CD4-positive, alpha-beta T cell treated with Interleukin-6 at 100 ng/mL for 8 hours (primary cell): ENCODE measurements at places on chromosomes 5 and 9.
A peak's percentile ranks its signal among the peaks of the same experiment; 100 is the strongest.

GRCh38 chr5:143749581-143750205 lies 62.3 kb upstream of the HMHB1 start:
- no peak for DNase-seq

DNA sequence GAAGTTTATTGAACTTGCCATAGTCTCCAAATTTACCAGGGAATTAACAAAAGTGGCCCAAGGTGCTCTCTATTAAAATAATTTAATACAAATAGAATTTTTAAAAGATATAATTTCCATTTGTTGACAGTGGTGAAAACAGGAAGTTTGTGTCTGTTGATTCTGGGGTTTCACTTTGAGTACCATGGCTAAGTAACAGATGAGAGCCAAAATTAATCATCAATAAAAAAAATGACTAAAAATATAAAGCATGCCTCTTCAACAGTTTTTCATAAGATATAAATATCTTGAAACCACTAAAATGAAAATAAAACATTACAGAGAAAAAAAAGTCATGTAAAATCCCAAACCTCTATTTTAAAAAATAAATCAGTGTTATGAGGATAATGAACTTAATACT lies 49.8 kb downstream of the SGCD start:
- no peak for DNase-seq

- no peak for DNase-seq
Measured at GRCh38 chr9:107214915-107215314, 68.2 kb upstream of the RAD23B start.

DNA sequence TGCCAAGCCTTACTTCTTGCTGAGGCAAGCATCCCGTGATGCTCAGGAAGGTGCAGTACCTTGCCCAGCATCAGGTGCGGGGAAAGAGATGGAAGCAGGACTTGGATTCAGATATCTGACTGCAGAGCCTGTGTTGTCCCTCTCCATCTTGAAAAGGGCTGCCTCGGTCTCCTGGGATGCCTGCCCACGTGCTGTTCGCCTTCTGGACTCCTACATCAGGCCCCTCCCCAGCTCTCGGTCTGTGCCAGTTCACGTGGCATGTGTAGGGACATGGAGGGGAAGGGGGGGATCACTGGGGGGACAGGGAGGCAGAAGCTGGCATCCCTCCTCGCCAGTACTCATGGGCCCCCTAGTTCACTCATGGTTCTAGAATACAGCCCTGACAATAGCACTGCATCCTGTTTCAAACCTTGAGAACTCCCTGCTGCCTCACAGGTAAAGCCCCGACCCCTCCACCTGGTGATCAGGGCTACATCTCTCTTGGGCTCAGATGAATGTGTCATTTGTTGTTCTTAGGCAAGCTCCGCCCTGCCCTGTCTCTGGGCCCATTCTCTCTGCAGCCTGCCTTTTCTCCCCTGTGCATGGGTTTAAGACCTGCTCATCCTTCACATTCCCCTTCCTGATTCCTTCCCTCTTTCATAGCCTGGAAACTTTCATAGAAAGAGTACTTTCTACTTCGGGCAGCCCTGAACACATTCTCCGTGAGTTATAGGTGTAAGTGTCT lies 38.9 kb upstream of the SLC25A51 start:
- no peak for DNase-seq

DNA sequence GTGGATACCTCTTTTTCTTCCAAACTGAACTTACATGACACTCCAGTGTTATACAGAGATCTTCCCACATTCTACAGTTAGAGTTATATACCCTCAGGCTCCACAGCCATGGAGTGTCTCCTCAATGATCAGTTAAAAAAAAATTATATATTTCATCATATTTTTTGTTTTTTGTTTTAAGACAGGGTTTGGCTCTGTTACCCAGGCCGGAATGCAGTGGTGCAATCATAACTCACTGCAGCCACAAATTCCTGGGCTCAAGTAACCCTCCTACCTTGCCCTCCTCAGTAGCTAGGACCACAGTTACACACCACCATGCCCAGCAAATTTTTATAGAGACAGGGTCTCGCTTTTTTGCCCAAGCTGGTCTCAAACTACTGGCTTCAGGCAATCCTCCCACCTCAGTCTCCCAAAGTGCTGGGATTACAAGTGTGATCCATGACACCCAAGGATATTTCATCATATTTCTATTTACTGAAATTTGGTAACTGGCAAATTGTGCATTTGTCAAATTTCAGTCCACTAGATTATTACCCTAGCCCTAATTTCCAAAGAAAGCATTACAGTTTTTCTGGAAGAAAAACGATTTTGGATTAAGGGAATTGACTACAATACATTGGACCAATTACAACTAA lies 18.1 kb upstream of the SCAI start:
- DNase-seq, result no peak

- DNase-seq, result no peak
Measured at GRCh38 chr9:83444110-83444509, 94.1 kb downstream of the FRMD3 start.

GRCh38 chr9:133430244-133430643 lies 8.1 kb downstream of the ADAMTS13 start:
- no peak for DNase-seq

DNA sequence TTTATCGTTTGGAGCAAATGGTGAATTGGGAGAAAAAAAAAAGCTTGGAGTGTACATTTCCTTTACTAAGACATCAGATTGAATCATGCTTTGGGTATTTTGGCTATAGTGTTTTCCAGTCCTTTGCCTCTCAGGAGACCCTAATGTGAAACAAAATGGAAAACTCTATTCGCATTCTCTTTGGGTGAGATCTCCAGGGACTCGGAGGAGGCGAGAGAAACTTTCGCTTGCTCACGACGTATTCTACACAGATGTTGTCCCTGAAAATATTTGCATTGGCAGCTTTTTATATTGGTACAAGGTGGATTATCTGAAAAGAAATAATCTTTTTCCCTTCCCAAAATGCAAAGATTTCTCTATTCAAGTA lies 1240.1 kb upstream of the WWC1 start:
- DNase-seq, result no peak

- DNase-seq, result no peak
Measured at GRCh38 chr5:112977440-112977861, 853 bp downstream of the DCP2 start.

DNA sequence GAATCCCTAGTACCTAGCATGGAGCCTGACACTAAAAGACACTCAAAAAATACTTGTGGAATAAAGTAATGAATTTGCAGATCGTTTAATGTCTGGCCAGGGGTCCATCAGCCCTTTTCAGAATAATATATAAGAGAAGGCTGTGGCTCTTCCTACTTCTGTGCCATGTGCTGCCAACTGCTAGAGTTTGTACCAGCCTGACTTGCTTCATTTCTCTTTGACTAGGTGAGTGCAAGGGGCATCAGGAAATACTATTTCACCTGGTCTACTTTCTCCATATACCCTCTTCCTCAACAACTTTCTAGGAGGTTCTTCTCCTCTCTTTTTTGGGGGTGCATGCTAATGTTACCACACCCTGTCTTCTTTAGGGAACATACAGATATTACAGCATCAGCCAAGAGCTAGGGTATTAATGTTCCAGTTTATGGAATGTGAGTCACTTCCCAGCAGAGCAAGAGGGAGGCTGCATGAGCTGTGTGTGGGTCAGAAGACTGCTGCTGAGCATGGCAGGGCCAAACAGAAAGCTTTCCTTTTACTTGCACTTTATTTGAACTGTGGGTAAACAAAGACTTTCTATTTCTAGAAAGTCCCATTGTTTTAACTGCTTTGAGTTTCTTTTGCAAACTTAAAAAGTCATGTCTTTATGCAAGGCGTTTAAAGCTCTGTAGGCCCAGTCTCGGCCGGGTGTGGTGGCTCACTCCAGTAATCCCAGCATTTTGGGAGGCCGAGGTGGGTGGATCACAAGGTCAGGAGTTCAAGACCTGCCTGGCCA lies 158.9 kb downstream of the ADAMTSL1 start:
- no peak for DNase-seq

DNA sequence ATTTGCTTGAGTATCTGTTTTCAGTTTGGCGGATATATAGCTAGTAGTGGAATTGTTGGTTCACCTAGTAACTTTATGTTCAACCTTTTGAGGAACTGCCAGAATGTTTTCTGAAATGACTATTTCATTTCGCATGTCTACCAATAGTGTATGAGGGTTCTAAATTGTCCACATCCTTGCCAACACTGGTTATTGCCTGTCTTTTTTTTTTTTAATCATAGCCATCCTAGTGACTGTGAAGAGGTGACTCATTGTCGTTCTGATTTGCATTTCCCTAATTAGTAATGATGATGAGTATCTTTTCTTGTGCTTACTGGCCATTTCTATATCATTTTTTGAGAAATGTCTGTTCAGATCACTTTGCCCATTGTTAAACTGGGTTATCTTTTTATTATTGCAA lies 52.5 kb downstream of the PRLR start:
- no peak for DNase-seq

- DNase-seq, result peak; percentile 9
Measured at GRCh38 chr9:37329576-37329975, 92.9 kb upstream of the GRHPR start.

DNA sequence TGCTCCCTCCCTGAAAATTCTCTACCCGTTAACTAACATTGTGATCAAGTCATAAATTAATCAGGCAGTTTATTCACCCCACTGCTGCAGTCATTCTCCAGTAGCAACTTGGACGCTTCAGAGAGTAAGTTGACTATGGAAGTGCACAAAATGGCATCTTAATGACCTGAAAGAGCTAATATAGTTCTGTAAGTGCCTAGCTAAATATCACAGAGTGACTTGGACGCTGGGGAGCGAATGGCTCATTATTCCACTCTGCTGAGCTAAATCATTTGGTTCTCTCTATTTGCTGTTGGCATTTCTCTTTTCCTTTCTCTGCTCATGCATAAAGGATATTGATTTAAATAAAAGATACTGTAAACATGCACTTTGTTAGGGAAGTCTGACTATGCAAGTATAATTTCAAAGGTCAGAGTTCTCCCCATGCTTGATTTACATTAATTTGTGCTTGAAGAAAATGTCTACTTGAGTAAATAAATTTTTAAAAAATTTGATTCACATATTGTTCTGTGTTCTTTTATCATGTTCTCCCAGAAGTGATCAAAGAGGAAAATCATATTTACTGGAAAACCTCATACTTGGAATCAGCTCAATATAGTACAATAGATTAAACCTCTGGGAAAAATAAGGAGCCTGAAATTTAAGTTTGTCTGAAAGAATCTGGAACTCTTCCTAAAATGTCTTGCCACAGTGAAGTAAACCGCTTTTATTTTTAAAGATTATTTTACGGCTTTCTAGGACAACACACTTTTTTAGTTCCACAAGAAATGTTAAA lies 169.5 kb upstream of the HAPLN1 start:
- DNase-seq, result no peak

- no peak for DNase-seq
Measured at GRCh38 chr9:9747787-9748186, 865.0 kb downstream of the PTPRD start.

GRCh38 chr5:57442080-57442839 lies 40.4 kb downstream of the ACTBL2 start:
- no peak for DNase-seq

- no peak for DNase-seq
Measured at GRCh38 chr9:119252671-119253299, 116.5 kb downstream of the BRINP1 start.

DNA sequence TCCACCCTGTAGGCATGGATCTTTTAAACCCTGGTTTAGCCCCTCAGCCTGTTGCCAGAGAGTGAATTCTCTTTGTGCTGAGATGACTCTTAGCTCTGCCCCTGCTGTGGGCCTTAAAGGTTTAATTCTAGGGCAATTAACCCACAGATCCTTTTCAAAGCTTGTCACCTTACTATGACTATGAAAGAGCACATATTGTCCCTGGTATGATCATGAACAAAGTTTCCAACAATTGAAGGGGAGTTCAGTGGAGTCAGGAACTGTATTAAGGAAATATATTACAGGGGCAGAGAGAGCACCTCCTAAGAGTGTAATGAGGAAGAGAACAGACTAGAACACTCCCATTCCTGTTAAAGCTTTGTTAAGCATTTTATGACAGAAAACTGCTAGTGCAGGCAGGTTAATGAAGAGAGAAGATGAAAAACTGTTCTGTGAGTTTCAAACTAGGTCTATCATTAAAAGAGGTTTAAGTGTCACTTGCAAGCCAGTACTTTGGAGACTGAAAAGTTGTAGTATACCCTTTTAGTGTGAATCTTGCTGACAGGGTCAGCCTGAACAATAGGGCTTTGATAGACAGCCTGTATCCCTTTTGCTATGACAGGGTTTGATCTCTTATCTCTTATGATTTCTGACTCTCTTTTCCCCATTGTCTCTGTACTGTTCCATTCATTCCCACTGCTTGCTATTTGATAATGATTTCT lies 104.2 kb upstream of the ELL2 start:
- DNase-seq, result no peak

DNA sequence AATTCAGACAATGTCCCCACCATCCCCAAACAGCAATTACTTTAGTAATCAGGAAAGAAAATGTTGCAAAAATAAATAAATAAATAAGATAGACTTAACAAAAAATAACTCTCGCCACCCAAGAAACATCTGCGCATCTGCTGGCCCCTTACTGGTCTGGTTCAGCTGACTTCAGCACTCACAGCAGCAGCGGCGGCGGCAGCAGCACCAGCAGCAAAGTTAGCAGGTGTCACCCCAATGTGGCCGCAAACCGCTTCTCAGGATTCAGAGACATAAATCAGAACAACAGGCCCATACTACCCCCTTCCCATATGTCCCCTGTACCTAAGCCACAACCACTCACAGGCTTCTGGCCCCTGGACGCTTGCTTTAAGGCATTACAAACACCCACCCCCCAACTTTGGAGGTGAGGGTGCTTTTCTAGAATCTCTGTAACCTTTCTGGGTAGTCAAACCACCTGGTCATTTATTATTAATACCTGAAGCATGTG lies 593.0 kb downstream of the BNC2 start:
- DNase-seq, result no peak

GRCh38 chr9:34896112-34896511 lies 62.0 kb upstream of the PHF24 start:
- DNase-seq, result no peak

GRCh38 chr5:140795259-140795641 lies 598 bp downstream of the PCDHA2 start:
- no peak for DNase-seq

DNA sequence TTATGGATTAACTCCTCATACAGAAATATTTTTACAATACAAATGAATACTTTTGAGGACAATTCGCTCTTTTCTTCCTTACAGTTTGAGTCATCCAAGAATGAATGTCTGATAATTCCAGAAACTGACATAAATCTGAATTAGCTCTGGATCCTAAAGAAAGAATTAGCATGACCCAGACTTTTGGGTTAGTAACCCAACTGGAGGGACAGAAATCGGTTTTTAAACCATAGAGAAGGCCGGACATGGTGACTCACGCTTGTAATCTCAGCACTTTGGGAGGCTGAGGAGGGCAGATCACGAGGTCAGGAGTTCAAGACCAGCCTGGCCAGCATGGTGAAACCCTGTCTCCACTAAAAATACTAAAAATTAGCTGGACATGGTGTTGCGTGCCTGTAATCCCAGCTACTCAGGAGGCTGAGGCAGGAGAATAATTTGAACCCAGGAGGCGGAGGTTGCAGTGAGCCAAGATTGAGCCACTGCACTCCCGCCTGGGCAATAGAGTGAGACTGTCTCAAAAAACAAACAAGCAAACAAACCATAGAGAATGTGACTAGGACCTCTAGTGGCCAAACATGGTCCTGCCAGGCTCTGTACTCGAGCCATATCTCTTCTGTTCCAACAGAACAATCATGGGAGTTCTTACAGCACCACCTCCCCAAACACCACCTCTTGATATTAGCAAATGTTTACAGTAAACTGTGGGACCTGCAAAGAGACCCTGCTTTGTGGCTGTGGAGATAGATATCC lies 44.8 kb downstream of the LURAP1L start:
- no peak for DNase-seq

GRCh38 chr5:119074419-119074818 lies 3.5 kb downstream of the DMXL1 start:
- no peak for DNase-seq
